T-helper 9 cell (primary cell): ENCODE measurements at places on chromosomes 4 and X.

GRCh38 chrX:153463031-153463430 lies 7.3 kb downstream of the HAUS7 start:
- no peak for DNase-seq

- no peak for DNase-seq
These were observed 229.0 kb downstream of the PABPC4L start for GRCh38 chr4:133972586-133972985.

DNA sequence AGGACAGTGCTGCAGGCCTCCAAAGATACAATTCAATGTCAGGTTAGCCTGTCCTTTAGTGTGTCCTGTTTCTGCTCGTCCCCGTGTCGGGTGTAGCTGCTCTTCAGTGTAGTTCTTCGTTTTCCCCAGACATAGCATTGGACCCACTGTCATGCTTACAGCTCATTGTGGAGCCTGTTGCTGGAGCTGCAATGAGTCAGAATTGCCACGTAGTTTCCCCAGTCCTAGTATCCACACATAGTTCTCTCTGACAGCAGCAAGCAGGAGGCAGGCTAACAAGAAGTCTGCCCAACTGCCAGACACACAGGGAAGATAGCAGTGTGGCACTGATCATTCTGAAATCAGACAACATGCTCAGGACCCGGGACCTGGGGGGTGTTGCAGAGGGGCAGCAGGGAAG lies 49.2 kb downstream of the MOSPD2 start:
- DNase-seq: no peak

- DNase-seq: no peak
These were observed 67.0 kb downstream of the SLC7A11 start for GRCh38 chr4:138174981-138175794.

DNA sequence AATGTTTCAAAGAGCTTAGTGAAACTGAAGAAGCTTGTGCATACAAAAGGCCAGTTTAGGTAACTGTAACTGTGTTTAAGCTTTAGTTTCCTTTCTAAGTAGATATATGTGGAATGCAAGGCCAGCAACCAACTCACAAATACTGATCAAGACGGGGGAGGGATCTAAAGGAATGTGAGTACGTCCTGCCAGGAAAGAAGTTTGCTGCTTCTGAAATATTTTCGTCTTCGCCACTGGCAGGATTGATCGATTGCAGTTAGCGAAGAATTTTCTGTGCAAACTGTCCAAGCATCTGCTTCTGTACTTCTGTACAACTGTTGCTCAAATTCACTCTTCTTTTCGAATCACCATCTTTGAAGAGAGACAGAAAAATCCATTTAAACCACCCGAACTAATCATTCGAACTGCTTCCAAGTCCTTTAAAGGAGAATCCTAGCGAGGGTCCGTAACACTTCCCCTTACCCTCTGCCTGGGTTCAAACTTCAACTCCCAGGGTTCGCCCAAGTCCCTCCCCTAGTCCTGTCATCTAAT lies 373 bp upstream of the INTS6L start:
- DNase-seq: no peak

DNA sequence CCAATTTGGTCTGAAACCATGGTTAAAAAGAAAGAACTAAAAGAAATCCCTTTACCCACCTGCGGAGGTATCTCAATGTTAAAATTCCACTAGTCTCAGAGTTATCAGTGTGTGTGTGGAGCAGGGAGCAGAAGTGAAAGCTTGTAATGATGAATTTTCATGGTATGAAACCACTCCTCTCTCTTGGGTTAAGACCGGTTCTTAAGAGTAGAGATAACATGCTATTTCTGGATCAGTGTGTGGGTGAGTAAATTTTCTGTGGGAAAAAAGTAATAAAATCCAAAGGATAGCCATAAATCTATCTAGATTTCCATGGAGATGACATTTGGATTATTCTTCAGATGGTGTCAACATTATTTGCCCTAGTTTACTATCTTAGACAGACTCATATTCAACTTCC lies 3.2 kb downstream of the FGF13 start:
- no peak for DNase-seq

GRCh38 chr4:169107528-169107927 lies 97.5 kb upstream of the CBR4 start:
- no peak for DNase-seq

DNA sequence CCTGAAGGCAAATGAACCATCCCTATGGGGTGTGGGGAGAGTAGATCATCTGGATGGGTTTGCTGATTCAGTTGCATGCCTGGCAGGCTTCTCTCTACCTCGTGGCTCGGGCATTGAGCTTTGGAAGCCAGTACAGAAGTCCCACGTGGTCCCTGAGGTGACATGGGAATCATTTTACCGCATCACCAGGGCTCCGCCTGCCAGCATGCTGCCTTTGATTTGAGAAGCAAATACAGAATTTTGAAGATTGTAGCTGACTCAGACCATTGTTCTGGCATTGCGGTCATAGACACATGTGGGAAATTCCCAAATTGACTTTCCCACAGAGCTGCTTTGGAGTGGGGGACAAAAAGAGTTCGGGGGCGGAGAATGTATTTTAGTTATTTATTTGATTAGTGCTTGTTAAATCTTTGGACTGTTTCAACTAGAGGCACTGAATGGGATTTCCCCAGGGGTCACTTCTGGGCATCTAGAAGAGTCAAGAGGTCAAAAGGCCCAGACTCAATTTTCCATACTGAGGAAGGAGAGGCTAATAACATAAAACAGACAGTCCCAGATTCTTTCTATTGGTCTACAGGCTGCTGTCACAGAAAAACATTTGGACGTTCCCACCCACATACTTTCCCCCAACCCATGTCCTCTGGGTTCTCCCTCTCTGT lies 79.3 kb downstream of the NHSL2 start:
- DNase-seq: no peak

GRCh38 chr4:8525383-8526120 lies 54.6 kb upstream of the GPR78 start:
- no peak for DNase-seq

- no peak for DNase-seq
These were observed 5.2 kb upstream of the ARX start for GRCh38 chrX:25020905-25021449.

GRCh38 chrX:125826774-125827451 lies 339.2 kb downstream of the DCAF12L2 start:
- no peak for DNase-seq

- no peak for DNase-seq
These were observed 99.2 kb upstream of the TENM3 start for GRCh38 chr4:182143822-182144625.

GRCh38 chrX:15465347-15465746 lies 27.8 kb downstream of the PIR start:
- DNase-seq: no peak

DNA sequence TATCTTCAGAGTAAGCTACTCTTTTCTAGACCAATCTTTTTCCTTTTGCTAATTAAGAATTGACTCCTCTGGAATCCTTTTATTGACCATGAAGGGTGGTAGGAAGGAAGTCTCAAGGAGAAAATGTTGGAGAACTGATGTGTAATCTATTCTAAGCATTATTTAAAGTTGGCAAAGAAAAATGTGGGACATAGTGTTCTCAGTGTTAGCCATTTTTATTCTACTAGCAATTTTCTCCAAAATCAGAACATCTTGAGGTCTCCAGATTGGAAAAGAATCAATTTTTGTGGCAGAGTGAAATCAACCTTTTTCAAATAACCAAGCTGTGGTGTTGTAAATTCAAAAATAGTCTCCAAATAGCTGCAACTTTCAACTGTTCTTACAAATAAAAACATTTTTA lies 18.4 kb upstream of the DMP1 start:
- DNase-seq: no peak

GRCh38 chr4:70734168-70734954 lies 12.6 kb downstream of the RUFY3 start:
- DNase-seq: no peak

GRCh38 chr4:140704964-140705363 lies 51.2 kb downstream of the TBC1D9 start:
- DNase-seq: no peak

- no peak for DNase-seq
These were observed 147.1 kb downstream of the NHS start for GRCh38 chrX:17521871-17522693.

DNA sequence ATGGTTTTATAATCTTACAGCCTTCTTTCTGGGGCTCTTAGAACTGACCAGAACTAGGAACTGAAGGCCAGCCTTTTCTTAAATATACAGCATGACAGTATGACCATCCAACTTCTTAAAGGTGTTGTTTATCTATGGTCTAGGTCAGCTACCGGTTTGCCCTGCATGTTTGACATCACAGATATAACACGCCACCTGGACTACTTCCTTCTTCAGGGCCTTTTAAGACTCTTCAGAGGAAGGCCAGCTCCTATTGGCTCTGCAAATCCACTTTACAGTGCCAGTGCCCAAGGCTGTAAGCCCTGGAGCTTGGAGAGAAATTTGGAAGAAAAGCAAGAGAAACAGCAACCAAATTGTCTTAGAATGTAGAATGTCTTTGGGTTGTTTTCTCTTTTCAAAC lies 185.5 kb downstream of the MGST2 start:
- no peak for DNase-seq

DNA sequence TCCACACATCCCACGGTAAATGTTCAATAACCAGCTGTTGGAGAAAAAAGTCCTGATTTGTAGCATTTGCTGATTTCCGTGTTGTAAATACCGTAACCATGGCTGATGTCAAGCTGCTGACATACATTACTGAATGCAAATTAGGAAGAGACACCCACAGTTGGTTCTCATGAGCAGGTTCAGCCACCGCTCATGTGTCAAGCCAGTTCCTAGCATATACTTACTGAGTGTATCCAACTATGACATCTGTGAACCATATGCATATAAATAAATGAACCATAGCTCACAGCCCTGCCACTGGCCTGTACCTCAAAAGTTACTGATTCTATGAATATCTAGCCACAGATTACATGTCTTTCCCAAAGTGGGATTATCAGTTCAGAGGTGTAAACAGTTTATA lies 29.5 kb downstream of the FHDC1 start:
- DNase-seq: no peak
